ENCODE measurements at places on chromosomes 16 and 17.

GRCh38 chr17:44847586-44847985 is at the start of gene HIGD1B:
Gene HIGD1B (plus strand): TSS chr17:44847883. CDS start chr17:44848153, 270 bp downstream.
- no peak for DNase-seq

DNA sequence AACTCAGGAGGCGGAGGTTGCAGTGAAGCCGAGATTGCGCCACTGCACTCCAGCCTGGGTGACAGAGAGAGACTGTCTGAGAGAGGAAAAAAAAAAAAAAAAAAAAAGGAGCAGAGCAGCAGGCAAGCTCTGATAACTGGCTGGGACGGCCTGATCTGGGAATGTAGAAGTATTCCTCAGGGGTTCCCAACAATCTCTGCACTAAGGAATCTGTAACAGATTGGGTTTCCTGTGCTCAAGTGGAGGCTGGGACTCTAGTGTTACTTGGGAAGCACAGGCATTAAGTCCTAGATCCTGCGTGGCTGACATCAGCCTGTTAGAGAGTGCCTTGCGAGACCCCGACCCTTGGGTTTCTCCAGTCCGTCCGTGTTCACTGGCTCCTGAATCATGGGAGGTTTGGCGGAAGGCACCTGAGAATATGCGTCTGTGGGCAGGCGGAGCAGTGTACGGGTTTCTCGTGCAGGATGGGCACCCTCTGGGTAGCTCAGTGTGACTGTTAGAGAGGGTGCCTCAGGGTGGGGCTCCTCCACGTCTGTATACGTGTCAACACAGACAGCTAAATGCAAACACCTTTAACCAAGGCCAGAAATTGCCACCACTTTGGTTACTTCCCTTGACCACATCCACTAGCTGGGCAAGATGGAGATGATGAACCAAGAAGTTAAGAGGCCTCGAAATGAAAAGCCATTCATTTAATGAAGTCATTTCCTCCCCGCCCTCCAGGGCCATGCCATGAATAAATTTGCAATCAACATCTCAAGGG is 174.9 kb upstream of the RPL38 start:
- DNase-seq, result no peak

DNA sequence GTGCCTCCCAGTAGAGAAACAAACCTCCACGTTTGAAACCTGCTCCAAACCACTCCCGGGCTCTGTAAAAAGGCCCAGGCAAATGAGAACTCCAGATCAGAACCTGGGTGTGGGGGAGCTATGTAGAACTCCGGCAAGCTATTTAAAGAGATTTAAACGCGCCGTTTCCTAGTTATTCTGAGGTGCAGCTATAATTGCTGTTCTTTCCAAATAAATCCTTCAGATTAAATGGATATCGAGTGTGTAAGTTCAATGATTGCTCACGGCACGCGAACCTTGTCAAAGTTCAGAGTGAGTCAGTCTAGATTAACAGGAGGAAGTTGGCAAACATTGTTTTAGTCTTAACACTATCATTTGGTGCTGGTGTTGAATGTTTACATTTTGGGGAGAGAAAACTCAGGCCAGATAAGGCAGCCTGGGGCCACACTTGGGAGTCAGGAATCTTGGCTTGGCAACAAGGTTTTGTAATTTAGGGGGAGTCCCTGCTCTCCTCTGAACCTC is 92.9 kb upstream of the SALL1 start:
- no peak for DNase-seq

DNA sequence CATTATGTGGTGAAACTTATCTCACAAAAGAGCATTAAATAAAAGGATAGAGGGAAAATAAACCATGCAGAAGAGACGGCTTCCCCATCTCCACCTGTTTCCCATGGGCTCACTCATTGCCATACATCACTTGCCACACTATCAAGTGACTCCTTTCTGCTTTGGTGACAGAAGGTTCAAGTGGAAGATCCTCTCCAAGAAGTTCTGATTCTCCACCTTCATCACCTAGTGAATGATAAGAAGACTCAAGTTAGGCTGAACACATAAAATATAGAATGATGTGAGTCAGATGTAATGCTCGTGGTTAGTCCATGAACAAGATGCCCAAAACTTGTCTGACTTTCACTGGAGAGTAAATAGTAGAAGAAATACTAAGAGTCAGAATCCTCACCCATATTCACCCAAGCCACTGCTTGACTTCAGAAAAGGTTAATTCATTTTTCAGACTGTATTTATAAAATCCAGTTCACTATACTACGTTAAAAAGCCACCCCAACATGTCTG is 100.1 kb upstream of the TOB1 start:
- no peak for DNase-seq

GRCh38 chr16:1527836-1528811 is 5.3 kb upstream of the TMEM204 start:
- DNase-seq, result no peak

DNA sequence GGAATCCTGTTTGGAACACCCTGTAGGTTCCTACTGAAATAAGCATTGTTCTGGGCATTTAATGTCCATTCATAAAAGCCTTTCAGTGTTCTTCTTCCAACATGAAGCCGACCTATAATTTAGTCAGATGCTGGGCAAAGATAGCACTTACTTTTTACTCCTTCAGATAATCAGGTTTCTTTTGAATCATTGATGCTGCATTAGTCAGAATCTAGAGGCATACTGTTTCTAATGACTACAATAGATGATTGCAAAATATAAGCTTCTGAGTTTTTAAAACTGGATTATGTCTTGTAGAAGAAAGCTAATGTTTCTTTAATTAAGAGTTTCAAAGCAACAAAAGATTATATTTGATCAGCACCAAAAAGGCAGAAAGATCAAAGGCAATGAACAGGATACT is 16.0 kb downstream of the MMD start:
- DNase-seq, result no peak

DNA sequence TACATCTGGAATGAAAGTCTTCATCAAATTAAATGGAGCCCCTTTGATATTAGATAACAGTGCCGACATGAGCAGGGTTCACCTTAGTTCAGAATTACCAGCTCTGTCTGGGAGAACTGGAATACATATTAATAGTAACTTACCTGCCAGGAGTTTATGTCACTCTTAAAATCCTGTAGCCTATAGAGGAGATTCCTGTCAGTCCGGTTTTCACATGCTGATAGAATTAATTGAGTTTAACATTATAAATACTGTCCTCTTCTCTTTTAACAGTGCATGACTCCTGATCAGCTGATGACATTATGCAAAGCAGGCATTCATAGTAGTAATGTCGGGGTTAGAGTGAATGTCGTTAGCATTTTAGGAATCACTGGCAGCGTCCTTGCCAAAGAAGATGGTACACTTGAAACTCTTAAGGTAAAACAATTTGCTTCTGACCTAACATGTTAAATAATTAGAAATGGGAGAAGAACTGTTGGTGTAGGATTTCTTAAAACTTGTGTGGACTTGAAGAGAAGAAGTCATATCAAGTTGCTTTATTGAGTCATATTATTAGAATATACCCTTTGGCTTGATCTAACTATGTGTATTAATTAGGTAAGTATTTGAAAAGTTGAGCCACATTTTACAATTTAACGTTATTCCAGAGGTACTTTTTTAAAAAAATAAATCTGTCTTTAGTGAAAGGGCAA is 34.3 kb downstream of the HEATR3 start:
- no peak for DNase-seq

- no peak for DNase-seq
These were observed 28.9 kb upstream of the ZNF750 start for GRCh38 chr17:82868715-82869131.

DNA sequence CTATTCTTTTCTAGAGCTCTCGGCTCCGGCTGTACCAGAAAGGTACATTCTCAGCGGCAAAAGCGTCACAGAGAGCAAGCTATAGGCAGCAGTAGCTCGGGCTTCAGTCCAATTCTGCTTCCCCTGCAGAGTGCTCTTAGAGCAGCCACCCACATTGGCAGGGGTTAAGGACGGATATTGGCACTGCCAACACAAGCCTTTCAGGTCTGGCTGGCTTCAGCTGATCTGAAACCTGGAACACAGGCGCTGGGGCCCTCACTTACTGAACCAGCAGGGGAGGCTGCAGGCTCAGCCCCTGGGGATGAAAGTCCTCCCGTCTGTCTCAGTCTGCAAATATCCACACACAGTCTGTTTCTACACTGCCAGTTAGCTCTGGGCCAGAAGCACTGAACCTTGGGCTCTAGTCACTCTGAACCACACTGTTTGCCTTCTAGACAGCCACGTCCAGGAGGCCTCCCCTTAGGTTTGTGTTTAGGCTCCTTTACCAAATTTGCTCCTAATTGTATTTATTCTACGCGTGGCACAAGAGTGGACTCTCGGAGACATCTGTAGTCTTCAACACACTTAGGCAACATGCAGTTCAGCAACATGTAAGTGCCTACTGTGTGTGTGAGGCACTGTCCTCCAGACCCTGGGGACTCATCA is 40.1 kb downstream of the HIC1 start:
- DNase-seq, result no peak

- DNase-seq, result no peak
These were observed 89.8 kb downstream of the KATNIP start for GRCh38 chr16:27639561-27640276.

DNA sequence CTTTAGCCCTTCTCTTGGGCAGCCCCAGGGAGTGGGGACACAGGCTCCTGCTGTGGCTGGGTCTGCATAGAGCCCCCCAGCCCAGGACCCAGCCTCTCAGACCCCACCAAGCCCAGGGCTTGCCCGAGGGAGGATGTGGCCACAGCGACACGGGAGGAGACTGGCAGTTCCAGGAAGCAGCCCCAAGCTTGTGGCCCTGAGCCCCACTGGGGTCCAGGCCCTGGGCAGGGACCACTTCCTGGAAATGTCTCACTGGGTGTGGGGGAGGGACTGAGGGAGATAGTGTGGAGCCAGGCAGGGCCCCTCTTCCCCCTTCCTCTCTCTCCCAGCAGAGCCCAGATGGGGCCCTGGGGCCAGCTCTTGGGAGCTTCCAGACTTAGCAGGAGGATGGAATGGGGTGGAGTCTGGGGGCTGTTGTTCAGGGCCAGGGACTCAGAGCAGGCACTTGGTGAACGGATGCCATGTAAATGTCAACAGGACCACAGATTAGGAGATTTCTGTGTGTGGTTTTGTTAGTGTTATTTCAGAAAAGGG is 35.3 kb downstream of the ADGRG5 start:
- no peak for DNase-seq

- DNase-seq, result no peak
These were observed 326.6 kb downstream of the PHKB start for GRCh38 chr16:47787696-47788095.

- DNase-seq, result no peak
These were observed 8.1 kb upstream of the TBX4 start for GRCh38 chr17:61444075-61444474.

- DNase-seq, result no peak
These were observed 11.9 kb downstream of the CEP131 start for GRCh38 chr17:81210868-81211267.

DNA sequence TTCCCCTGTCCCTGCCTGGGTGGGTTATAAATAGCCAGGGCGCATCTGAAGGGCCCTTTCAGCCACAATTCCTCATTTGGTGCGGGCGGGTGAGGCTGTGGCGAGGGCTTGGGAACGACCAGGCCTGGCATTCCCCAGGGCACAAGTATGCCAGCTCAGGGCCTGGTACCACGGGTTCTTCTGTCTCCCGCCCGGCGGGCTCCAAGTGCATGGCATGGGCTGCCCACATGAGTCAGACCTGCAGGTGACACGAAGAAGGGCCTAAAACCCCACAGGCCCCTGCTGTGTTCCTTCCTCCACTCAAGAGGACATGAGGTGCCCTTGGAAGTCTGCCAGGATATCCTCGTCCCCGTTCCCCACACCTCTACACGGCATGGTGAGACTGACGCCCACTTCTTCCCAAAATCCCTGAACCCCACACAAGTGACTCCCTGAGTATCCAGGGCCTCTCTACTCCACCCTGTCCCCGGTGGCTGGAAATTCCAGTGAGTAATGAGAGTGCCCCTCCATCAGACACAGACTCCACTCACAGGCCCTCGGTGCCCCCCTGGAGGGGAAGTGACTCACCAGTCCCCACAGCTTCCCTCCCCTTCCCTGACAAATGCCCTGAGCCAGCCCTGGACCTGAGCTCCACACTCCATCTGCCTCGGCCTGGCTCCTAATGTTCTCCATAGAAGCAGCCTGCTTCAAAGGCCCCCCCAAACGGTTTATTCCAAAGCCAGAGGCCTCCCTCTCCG is 68.8 kb downstream of the ABR start:
- DNase-seq, result peak; percentile 57

- DNase-seq, result no peak
These were observed 667.4 kb upstream of the SALL1 start for GRCh38 chr16:51818342-51818944.

DNA sequence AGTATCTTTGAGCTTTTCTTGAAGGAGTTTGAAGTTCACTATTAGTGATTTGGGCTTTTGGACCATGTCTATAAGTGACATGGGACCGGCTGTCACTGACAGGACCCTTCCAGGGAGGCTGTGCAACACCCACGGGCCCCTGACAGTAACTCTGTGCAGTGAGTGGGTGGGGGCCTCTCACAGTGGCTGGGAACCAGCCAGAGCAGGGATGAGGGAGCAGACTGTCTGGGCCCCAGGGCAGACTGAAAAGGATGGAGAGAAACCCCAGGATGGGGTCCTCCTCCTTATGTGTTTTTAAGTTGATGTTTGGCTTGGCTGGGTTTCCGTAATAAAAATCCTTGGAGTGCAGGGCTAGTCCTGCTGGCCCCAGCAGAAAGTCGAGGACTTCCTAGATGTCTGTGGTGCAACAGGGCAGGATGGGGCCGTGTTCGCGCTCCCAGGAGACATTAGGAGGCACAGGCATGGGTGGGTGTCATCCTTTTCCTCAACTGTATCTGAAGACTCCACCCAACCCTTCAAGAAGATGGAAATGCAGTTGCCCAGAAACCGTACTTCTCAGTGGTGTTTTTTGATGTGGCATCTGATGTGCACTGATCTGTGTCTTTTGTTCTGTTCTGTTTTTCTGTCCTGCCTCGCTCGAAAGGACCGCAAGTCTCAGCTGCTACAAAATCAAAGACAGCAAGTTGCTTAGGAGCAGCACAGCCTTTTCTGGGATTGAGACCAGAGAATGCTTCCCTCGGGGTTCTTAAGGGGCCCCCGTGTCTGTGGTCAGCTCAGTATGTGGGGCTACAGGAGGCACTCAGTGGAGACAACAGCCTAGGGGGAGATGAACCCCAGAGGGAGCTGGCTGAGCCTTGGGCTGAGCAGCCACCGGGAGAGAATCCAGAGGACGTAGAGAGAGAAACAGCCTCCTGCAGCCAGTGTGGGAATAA is 24.2 kb downstream of the PLD6 start:
- no peak for DNase-seq

GRCh38 chr16:10182222-10183053 is at the start of gene GRIN2A:
Gene GRIN2A (minus strand): TSS chr16:10182428. CDS start chr16:10180411, 2,017 bp downstream.
- no peak for DNase-seq

Measured in NCI-H345 (cell line).